ENCODE measurements at places on chromosomes 4 and X.

GRCh38 chrX:70042399-70043371, 7.1 kb downstream of the AWAT2 start:
- DNase-seq, result no peak

GRCh38 chr4:23579166-23579565, 310.7 kb downstream of the PPARGC1A start:
- no peak for DNase-seq

- DNase-seq, result no peak
These were observed 17.8 kb downstream of the SRD5A3 start for GRCh38 chr4:55363691-55364351.

GRCh38 chr4:171430495-171430894, 382.7 kb upstream of the GALNTL6 start:
- no peak for DNase-seq

DNA sequence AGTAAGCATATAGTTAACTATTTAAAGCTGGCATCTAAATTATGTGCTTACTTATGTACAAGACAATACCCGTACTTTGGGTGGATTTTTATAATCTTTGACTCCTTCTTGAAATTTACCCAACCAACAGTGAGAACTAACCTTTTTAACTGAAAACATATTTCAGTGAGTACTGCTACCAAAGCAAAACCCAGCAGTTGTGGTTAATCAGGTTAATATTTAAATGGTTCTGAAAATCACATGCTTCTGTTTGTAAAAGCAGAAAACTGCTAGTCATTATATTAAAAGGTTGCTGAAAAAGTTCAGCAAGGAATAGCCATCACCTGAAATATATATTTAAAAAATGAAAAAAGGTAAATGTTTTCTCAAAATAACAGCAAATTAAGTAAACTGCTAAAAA, 20.0 kb downstream of the UBE2D3 start:
- DNase-seq, result no peak

DNA sequence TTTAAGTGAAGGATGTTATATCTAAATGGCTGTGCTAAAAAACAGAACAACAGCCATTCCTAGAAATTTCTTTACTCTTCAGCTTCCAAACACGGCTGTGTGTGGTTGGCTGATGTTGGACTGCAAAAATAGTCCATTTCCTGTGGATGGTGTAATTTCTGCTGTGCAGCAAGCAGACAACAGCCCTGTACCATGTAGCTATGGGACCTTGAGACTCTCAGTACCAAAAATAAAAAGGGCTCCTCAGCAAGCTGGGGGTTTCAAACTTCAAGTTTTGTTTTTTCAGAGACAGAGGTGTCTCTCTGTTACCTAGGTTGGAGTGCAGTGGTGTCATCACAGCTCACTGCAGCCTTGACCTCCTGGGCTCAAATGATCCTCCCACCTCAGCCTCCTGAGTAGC, 18.1 kb downstream of the CD40LG start:
- DNase-seq, result no peak

DNA sequence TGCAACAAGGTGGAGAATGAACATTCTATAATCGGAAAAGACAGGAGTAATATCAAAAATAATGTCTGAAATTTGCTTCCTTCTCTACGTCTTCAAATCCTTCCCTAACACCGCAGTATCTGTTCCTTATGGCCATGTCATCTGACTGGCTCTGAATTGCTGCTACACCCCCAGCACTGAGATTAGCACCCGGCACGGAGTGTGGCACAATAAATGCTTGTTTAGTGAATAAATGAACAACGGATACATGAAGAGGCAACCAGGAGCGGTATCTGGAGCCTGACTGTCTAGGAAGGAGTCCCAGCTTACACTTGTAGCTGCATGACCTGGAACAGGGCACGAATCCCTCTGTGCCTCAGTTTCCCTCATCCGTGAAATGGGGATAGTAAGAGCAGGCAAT, 164.3 kb downstream of the AFAP1 start:
- DNase-seq, result no peak

GRCh38 chrX:46447384-46447783, 97.8 kb downstream of the ZNF674 start:
- no peak for DNase-seq

DNA sequence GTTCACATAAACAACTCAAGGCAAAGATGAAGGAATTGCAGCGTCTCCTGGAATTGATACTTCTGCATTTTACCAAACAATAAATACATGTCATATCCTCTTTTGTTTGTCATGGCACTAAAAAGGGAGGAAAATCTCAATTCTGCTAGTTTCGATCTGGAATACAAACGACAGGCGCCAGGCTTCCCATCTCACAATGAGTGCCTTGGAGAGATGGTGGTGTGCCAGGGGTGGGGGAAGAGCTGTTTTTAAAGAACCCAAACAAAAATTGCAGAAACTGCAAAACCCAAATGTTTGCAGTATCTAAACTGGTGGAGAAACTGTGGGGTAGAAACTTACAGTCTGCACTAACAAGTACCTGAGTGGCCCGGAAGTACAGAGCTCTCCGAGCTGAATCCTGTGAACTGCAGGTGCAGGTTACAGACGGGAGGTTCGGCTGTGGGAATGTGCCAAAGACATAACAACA, 53.0 kb upstream of the KLF3 start:
- no peak for DNase-seq

GRCh38 chr4:168757500-168757899, 252.6 kb downstream of the CBR4 start:
- DNase-seq, result no peak

DNA sequence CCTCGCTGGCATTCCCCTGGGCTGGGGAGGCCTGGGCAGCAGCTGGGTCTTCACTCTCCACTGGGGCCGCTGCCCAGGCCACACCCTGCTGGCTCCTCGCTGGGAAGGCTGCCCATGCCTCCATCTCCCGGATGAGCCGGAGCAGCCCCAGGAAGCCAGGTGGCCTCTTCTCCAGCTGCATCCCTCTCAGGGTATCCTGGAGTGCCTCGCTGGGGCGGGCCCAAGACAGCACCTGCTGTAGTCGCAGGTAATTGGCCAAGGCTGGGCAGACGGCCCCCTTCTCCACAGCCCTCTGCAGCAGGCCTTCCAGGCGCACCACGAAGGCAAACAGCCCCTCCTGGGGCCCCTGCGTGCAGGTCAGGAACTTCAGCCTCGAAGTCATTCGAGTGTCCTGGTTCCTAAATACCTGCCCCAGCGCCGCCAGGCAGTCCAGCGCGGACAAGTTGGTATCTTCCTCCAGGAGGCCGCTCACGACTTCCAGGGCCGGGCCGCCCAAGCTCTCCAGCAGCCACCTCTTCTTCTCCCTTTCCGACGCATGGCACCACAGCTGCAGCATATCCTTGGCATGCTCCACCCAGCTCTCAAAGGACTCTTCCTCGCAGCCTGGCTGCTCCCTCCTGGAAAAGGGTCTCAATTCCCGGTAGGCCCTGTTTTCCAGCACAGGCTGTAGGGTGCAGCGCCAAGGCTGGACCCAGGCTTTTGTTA, 3.7 kb downstream of the PNMA6E start:
- no peak for DNase-seq

DNA sequence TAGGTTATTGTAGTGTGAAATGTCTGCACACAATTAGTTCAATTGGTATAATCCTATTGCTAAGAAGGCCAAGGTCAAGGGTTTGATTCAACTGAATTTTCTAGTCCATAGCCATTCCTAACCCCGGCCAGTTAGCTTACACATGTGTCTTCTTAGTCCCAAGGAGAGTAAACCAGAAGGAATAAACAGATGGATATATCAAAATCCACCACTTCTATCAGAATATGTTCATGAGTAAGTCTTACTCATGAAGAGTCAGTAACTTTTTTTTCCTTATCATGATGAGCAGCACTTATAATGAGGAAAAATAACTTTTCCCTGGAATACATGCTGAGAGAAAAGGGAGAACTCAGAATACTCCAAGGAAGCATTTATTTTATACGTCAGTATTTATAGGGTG, 9.5 kb downstream of the HHIP start:
- no peak for DNase-seq

GRCh38 chrX:97026406-97026805, 142.7 kb downstream of the RPA4 start:
- DNase-seq, result no peak

DNA sequence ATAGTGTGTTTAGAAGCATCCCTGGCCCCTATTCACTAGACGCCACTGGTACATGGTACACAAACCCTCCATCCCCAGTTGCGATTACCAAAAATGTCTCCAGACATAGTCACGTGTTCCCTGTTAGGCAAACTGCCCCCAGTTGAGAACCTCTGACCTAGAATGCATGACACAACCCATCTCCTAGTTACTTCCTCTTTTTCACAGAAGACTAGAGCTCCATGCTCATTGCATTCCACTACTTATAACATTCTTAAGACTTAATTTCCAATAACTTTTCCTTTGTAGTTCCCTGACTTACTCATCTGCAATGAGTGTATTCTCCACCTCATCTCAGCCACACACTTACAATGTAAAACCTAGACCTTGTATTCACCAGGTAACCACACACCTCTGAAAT, 68.6 kb downstream of the PRSS12 start:
- DNase-seq, result no peak

DNA sequence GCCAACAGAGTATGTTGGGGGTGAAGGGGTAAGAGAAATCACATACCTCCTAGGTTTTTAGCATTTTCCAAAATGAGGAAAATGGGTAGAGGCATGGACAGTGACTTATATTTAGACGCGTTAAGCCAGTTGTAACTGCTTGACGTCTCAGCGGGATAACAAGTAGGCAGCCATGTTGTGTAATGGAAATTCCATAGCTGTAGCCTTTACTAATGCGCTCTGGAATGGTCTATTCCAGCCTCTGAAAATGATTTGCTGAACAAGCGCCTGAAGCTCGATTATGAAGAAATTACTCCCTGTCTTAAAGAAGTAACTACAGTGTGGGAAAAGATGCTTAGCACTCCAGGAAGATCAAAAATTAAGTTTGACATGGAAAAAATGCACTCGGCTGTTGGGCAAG, 135.5 kb downstream of the PTTG2 start:
- no peak for DNase-seq

GRCh38 chr4:129037093-129037492, 56.2 kb downstream of the SCLT1 start:
- DNase-seq, result no peak

GRCh38 chr4:25756503-25756902, 100.9 kb downstream of the SLC34A2 start:
- DNase-seq, result no peak
